NCI-H524 (cell line): ENCODE measurements at places on chromosomes 3 and 15.

DNA sequence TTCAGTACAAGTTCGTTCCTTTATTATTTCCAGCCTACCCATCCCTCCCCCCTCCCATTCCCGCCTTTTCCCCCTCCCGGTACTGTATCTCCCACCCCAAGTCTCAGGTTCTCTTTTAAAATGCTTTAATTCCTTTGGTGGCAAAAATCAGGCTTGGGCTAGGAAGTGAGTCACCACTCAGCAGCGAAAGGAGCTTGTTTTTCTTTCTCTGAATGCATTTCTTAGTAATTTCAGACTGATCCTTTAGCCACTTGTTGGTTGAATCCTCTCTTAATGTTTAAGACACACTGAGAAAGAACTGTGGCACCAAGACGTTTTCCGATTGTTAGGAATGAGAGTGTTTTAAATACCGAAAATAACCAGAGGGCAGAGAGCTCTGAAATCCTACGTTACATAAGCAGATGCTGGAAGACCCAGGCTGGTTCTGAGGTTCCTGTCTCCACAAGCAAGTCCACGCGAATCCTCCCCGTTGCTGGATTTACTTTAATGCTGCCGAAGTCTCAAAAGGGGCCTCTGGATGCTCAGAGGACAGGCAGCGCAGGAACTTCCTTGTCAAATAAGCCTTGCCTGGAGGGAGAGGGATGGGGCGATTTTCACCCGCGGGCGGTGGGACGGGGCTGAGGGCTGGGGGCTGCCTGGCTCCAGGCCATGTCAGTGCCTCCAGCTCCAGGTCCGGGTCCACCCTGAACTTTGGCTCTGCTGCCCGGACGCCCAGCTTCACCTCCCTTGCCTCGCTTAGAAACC is 854 bp upstream of the COL8A1 start:
- peak; percentile 15 for DNase-seq

DNA sequence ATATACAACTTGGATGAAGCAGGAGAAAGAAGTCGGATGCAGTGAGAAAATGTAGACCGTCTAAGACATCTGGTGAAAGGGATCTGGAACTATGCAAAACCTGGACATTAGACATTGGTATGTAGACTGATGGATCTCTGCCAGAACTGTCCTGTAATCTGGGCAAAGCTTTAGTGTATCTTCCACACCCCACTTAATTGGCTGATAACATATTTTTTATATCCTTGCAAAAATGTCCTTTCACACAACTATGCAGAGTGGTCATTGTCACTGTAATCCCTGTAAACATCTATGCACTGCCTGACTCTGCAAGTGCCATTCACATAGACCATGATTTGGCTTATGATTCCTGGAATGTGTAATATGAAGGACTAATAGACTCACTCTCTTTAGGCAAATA is 163.1 kb downstream of the TUSC7 start:
- DNase-seq, result no peak

DNA sequence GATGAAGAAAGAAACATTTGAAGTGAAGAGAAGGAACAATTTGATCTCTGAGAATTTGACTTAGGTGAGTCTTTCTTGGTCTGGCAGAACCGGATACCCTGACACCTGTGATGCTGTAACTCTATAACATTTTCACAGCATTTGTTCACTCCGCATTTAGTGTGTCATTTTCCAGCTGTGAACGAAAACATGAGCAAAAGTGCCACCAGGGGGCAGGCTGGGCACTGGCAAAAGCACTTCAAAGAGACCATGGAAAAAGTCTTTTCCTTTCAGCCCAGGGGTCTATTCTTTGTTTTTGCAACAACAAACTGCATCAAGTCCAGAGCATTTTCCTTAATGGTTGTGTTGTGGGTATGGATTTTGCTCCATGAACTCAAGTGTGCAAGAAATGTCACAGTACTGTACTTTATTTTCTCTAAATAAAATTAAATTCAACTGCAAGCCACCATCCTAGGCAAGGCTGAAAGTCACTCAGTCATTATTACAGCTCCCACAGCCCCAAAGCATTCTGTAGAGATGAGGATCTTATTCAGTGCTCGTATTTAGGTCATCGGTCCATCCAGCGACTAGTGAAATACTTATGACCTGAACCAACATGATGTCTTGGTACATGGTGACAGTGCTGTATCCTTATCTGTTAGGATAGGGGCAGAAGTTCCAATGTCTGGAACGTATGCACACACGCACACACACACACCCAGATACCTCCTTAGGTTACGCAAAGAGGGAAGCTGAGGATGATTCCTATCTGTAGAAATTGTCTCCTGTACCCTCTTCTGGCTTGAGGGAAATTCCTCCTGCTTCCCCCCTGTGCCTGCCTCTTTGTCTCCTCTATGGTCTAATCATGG is 125.5 kb downstream of the GADL1 start:
- DNase-seq, result peak; percentile 23

DNA sequence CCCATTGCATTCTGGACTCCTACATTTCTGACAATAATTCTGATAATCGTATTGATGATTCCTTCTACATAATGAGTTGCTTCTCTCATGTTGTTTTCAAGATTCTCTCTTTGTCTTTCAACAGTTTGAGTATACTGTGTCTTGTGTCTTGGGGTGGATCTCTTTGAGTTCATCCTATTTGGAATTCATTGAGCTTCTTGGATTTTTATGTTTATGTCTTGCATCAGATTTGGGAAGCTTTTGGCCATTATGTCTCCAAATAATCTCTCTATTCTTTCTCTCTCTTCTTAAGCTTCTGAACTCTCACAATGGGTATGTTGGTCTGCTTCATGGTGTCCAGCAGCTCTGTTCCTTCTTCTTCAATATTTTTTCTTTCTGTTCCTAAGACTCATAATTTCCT is 592.2 kb downstream of the FHIT start:
- DNase-seq, result no peak

DNA sequence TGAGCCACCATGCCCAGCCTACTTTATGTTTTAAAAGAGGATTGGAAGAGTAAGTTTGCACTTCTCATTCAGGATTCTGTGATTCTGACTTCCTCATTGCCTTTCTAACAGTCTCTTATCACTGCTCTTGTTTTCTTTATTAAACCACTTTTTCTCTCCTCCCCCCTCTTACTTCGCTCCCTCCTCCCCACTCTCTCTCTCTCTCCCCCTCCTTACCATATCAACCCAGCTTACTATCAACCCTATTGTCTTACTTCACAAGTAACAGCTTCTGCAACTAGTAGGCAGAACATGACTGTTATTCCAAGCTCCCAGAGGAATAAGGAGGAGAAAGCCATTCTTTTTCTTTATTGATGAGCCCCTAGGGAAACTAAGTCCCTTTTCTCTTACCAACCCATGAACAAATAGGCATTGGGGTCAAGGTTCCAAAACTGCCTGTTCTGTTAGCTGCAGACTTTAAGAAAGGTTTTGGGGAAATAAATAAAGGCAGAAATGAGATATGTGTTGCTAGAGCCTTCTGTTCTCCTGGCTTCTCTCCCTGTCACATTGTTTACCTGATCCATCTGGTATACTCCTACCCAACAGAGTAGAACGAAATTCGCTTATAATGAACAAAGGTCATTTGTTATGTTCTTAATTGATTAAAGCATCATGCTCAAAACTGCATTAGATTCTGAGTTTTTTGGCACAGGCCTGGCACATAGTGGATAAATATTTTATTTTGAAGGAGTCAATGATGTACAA is 56.4 kb upstream of the RASGRP1 start:
- DNase-seq, result no peak

DNA sequence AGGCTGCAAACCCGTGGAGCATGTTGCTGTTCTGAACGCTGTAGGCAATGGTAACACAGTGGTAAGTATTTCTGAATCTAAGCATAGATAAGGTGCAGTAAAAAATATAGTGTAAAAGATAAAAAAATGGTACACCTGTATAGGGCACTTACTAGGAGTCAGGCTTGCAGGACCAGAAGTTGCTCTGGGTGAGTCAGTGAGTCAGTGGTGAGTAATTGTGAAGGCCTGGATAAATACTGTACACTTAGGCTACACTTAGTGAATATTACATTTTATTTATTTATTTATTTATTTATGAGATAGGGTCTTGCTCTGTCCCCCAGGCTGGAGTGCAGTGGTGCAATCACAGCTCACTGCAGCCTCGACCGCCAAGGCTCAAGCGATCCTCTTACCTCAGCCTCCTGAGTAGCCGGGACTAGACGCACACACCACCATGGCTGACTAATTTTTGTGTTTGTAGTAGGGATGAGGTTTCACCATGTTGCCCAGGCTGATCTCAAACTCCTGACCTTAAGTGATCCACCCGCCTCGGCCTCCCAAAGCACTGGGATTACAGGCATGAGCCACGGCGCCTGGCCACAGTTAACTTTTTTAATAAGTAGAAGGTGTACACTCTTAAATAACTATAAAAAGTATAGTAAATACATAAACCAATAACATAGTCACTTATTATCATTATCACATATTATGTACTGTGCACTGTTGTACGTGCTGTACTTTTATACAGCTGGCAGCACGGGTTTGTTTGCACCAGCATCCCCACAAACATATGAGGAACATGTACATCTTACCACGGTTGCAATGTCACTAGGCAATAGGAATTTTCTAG is 155.1 kb downstream of the IGF1R start:
- DNase-seq, result no peak

- no peak for DNase-seq
Observed at GRCh38 chr15:101232677-101233076, 19.2 kb downstream of the CHSY1 start.

DNA sequence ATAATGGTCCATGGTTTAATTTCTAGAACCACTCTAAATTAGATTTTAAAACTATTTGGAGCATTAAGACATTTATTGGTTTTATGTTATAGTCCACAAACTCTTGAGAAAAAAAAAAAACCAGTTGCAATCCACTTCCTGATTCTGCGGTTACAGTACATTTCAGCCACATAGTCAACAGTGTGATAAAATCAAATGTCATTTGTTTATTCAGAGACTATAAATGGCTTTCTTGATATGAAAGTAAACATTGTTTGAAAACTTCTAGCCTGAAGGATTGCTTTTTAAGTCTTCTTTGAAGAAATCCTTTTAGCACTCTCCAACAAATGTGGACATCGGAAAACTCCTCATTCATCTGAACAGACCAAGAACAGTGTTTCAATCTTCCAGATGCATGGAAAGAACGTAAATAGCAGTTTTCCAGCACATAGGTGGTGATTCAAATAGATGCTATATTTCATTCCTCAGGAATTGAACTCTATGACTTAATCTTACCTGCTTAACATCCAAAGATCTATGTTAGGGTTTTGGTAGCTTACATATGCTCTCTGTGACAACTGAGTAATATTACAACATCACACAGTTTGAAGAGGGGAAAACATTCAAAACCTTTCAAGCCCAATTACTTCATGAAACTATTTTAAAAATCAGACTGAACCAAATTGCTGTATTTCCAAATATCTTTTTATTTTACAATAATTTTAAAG is 87.8 kb upstream of the UBE2E2 start:
- DNase-seq, result no peak

- DNase-seq, result peak; percentile 66
Observed at GRCh38 chr3:139937674-139938279, 2.8 kb downstream of the CLSTN2 start.

- DNase-seq, result no peak
Observed at GRCh38 chr15:101266034-101266433, 11.3 kb downstream of the SELENOS start.

DNA sequence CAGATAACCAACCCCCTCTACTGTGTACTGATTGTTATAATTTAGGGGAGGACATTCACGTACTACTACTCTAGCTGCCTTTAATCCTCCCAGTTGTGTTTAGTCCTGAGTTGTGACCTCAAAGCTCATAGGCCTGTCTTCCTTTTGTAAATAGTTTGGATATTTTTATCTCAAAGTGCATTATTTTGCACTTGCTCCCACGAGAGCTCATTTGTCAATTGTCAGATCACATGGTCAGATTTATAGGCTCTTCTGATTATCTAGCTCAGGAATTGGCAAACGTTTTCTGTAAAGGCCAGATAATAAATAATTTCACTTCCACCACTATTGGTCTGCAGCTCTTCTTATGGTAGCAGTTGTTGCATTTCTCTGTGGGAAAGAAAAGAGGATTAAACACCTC is 14.4 kb upstream of the SLC30A4 start:
- no peak for DNase-seq

DNA sequence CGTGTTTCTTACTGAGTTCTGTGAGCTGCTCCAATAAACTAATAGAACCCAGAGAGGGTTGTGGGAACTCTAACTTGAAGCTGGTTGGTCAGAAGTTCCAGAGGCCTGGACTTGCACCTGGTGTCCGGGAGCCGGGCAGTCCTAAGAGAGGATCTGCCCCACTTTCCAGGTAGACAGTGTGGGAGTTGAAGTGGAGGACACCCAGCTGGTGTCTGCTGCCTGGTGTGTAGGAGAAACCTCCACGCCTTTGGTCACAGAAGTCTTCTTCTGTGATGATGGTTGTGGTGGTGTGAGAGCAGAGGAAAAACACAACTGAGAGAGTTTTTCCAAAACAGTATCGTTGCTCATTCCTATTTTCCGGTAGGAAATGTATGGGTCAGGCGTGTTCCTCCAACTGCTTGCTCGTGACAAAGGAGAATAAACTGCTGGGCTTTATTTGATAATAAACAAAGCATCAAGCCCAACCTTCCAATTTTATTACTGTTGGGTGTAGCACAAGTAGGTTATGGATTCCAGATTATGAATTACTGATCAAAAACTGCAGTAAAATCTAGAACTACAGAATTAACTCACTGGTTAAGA is 137.0 kb downstream of the KLF13 start:
- DNase-seq, result no peak

- DNase-seq, result no peak
Observed at GRCh38 chr3:44958386-44958785, 17.6 kb downstream of the ZDHHC3 start.

DNA sequence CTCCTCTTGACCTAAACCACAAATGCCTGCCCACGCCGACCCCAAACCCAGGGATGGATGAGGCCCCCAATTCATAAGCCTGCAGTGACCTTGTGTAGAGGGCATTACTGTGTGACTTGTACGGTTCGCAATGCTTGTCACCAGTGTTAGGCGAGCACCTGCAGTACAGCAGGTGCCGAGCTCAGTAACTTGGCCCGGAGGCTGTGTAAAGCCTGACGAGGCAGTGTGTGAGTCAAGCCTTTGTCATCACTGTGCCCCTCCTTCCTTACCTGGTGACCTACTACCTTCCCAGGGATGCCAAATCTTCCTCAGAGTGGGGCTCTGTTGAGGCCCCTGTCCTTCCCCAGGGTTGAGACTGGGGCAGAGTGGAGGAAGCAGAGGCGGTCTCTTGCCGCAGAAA is 37.2 kb upstream of the TMEM115 start:
- DNase-seq, result no peak
